Kidney epithelial cell (primary cell): ENCODE measurements at places on chromosomes 4 and X. TPM values are rescaled to one million over a fixed set of nuclear protein-coding genes. Genes with fewer than 3 reads are reported as not detected.

NSDHL gene
- total RNA-seq = 26.5 and 31.3 TPM in 2 replicates

WDR17 gene
- total RNA-seq = 2.9 and 3.7 TPM in 2 replicates

DNA sequence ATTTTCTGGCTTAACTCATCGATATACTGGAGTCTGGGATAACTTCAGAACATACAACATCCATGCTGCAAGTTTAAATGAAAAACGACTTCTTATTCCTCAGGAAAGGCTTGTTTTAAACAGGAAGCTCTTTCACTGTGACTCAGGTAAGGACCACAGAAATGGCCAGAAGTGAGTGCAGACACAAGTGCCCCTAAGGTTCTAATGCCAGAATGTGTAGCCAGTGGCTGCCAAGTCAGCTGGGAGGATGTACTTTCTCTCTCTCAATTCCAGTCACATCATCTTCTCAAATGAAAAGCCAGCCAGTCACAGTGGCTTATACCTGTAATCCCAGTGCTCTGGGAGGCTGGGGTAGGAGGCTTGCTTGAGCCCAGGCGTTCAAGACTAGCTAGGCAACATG lies 144.6 kb downstream of the SH3KBP1 start:
- DNase-seq = no peak

- no peak for DNase-seq
Measured at GRCh38 chr4:30855232-30855631, 135.1 kb downstream of the PCDH7 start.

DNA sequence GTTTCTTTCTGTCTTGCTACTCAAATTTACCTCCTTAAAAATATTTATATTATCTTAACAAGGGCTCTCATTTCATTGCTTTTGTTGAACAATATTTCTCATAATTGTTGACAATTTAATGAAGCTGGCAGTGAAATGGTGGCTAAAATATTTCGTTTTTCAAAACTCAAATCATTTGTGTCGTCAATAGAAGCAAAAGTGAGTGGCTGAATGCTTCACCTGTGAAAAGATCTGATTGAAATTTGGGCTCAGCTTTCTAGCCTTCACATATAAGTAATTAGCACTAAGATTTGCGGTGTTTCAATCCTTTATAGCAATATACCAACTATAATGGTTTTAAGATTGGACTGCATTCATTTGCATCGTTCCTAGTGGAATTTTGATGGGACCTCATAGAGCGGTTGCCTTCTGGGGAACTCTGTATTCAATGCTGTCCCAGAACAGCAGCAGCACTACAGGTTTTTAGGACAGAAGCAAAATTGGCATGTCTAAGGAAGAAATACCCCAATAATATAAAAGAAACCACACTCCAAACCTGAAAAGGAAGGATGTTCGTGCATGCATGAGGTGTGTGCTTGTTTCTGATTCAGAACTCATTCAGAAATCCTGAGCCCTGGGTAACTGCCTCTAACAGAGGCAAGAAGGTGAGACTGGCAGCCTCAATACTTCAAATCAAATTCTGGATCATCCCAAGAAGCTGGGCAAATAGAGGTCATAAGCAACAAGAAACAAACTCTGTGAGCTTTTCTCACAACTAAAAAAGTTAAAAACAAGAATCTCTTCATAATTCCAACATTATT lies 2.5 kb downstream of the CXCL1 start:
- DNase-seq = no peak

DNA sequence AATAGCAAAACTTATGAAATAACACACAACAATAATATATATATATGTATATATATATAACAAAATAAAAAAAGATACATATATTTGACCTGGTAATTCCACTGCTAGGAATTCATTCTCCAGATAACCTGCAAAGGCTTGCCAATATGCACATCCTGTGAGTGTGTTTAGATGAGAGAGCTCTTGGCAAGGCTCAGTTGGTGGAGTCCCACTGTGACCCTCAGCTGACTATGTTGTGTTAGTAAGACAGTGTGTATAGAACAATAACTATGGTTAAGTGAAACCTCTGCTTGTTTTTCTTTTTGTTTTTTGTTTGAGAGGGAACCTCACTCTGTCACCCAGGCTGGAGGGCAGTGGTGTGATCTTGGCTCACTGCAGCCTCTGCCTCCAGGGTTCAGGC lies 39.5 kb upstream of the RBMX start:
- DNase-seq = no peak

GRCh38 chrX:23344238-23344903 lies 9.7 kb downstream of the PTCHD1 start:
- DNase-seq = no peak

- no peak for DNase-seq
Measured at GRCh38 chr4:172344308-172344938, 531.2 kb downstream of the GALNTL6 start.

GRCh38 chr4:159447296-159447695 lies 344.4 kb downstream of the RAPGEF2 start:
- DNase-seq = no peak

DNA sequence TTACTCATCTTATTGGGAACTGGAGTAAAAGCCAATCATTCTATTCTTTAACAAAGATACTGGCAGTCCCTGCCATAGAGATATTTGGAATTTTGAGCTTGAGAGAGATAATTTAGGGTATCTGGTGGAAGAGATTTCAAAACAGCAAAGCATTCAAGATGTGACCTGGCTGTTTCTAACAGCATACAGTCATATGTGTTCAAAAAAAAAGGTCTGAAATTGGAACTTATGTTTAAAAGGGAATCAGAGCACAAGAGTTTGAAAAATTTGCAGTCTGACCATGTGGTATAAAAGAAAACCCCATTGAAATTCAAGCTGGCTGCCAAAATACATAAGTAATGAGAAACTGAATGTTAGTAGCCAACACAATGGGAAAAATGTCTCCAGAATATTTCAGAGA lies 42.2 kb downstream of the UGT2B10 start:
- no peak for DNase-seq

GRCh38 chr4:22071749-22072148 lies 123.2 kb upstream of the KCNIP4 start:
- DNase-seq = no peak
